ENCODE measurements at places on chromosomes 7 and 10. TPM values are rescaled to one million over a fixed set of nuclear protein-coding genes. Genes with fewer than 3 reads are reported as not detected.
A peak's percentile ranks its signal among the peaks of the same experiment; 100 is the strongest.

DNA sequence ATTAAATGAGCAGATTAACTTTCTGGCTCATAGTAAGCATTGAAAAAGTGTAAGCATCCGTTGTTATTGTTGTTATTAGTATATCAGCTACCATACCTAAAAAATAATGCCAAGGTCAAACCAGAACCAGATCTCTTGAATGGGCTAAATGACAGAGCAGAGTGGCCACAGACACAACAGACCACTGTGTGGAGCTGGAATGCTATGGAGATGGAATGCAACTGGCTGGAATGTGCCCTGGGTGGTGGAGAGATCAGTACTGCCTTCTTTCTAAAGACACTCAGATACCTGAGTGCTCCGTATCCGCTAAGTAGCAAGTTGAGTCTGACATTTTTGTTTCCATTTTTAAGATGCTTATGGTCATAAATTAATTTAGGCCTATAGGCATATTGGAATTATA, 20.5 kb upstream of the DNAJB12 start:
- H3K36me3 ChIP-seq, result no peaks in the 10 kb centered on the region
- no peak overlapping the region for H3K4me3 ChIP-seq
- no peaks in the 10 kb centered on the region for H3K4me1 ChIP-seq
- H3K27ac ChIP-seq, result no peak overlapping the region

DNA sequence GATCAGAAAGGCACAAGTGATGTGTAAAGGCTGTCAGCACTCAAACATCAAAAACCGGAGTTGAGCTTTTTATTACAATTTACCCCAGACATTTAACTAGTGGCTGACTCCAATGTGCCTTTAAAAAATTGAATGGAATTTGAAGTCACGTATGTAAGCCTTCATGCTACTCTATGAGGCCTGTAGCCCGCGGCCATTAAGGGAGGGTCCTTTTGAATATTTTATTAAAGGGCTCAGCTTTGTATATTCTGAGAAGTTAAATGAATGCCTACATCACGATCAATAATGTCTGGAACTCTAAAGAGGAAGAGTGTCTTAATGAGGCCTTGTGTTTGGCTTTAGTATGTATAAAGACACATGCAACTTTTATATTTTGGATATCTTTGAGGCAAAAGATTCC, 916.6 kb upstream of the CELF2 start:
- H3K27ac ChIP-seq, result no peak overlapping the region
- H3K4me3 ChIP-seq, result no peak overlapping the region
- no peak for DNase-seq

GRCh38 chr7:103119791-103120291, 29.1 kb downstream of the NAPEPLD start:
- H3K27me3 ChIP-seq, result no peaks in the 10 kb centered on the region
- H3K36me3 ChIP-seq, result no peaks in the 10 kb centered on the region
- H3K4me3 ChIP-seq, result no peak overlapping the region
- DNase-seq, result no peak
- no peaks in the 10 kb centered on the region for H3K4me1 ChIP-seq

GRCh38 chr7:12210179-12211053, 678 bp upstream of the TMEM106B start:
- H3K36me3 ChIP-seq, result peaks cover 9% of the 10 kb centered on the region
- peak overlapping the region; percentile 94 for H3K4me3 ChIP-seq
- H3K4me1 ChIP-seq, result peaks cover 6% of the 10 kb centered on the region
- H3K27ac ChIP-seq, result peak overlapping the region; percentile 96
- H3K27me3 ChIP-seq, result no peaks in the 10 kb centered on the region

DNA sequence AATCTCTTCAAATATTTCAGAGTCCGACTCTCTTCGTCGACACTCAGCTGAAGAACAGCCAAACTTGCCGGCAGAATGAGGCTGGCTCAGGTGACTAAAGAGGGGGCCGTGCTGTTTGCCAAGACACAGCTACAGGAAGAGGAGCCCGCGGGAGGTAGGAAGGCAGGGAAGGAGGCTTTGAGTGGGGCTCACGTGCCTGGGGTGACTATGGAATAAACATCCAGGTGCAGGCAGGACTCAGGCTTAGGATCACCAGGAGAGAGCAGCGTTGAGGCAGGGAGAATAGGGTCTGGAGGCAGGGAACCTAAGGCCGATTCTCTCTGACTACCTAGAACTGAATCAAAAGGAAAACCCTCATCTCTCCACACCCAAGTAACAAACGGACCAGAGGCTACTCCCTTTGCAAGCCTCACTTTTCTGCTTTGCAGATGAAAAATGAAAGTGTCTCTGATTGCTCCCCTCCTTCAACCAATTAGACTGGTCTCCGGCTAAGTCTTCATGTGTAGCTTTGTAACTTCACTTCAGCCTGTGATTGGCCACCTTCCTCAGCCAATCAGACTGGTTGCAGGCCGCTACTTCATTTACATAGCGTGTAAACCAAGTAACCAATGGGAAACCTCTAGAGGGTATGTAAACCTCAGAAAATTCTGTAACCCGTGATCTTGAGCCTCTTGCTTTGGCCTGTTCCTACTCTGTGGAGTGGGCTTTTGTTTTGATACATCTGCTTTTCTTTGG, 19.7 kb upstream of the BNIP3 start:
- no peaks in the 10 kb centered on the region for H3K36me3 ChIP-seq
- H3K4me1 ChIP-seq, result peaks cover 30% of the 10 kb centered on the region
- no peaks in the 10 kb centered on the region for H3K27me3 ChIP-seq
- H3K4me3 ChIP-seq, result no peak overlapping the region
- H3K27ac ChIP-seq, result no peak overlapping the region
- no peak for DNase-seq

GRCh38 chr10:10552948-10553347, 464.7 kb upstream of the CELF2 start:
- H3K36me3 ChIP-seq, result no peaks in the 10 kb centered on the region
- no peak for DNase-seq
- H3K27me3 ChIP-seq, result no peaks in the 10 kb centered on the region
- H3K4me1 ChIP-seq, result no peaks in the 10 kb centered on the region

DNA sequence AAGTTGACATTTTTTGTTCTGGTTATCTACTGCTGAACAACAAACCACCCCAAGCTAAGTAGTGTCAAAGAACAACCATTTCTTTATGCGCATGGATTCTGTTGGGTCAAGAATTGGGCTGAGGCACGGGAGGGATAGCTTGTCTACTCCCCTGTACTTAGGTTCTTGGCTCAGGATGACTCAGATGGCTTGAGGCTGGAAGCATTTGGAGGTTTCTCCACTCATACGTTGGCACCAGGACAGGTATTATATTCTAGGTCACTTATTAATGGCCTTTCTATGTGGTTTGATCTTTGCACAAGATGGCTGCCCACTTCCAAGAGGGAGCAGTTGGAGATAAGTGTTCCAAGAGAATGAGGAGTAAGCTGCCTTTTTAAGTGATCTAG, 11.8 kb upstream of the TFAM start:
- no peak overlapping the region for H3K4me3 ChIP-seq
- H3K27ac ChIP-seq, result no peak overlapping the region
- DNase-seq, result no peak
- no peaks in the 10 kb centered on the region for H3K4me1 ChIP-seq
- no peaks in the 10 kb centered on the region for H3K27me3 ChIP-seq

GRCh38 chr7:85183296-85183695, 3.6 kb downstream of the SEMA3D start:
- H3K4me3 ChIP-seq, result no peak overlapping the region
- no peak overlapping the region for H3K27ac ChIP-seq
- H3K4me1 ChIP-seq, result peaks cover 8% of the 10 kb centered on the region
- no peaks in the 10 kb centered on the region for H3K27me3 ChIP-seq

DNA sequence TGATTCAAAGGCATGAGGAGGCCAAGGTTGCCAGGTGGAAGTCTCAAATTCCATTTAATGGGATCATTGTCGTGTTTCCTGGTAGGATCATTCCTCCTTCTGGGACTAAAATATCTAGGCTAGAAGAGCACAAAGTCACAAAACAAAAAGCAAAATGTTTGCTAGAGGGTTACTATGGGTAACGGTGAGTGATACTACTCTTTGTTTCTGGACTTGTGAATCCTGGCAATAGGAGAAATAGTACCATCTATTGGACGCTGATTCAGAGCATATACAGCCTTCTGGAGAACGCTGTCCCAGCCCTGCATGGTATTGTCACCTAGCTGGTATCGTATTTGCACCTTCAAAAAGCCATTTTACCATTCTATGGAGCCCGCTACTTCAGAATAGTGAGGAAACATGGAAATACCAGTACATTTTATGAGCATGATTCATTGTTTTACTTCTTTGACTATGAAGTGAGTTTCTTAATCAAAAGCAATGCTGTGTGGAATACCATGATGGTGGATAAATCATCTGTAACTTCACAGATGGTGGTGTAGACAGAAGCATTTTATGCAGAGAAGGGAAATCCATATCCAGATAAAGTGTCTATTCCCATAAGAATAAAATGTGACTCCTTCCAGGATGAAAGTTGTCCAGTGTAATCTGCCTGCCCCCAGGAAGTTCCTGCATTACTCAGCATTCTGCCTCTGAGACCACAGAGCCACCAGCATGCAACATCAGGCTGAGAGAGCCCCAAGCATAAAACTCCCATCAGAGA, 361.0 kb downstream of the ETV1 start:
- H3K27me3 ChIP-seq, result no peaks in the 10 kb centered on the region
- H3K36me3 ChIP-seq, result no peaks in the 10 kb centered on the region
- DNase-seq, result no peak
- no peaks in the 10 kb centered on the region for H3K4me1 ChIP-seq
- no peak overlapping the region for H3K4me3 ChIP-seq
- no peak overlapping the region for H3K27ac ChIP-seq

GRCh38 chr7:11767148-11767547, 64.8 kb downstream of the THSD7A start:
- H3K36me3 ChIP-seq, result no peaks in the 10 kb centered on the region
- H3K4me3 ChIP-seq, result no peak overlapping the region
- DNase-seq, result no peak
- no peaks in the 10 kb centered on the region for H3K27me3 ChIP-seq

GRCh38 chr7:140649556-140650205, 9.1 kb upstream of the DENND2A start:
- peaks cover 17% of the 10 kb centered on the region for H3K4me1 ChIP-seq
- H3K36me3 ChIP-seq, result no peaks in the 10 kb centered on the region
- no peak overlapping the region for H3K4me3 ChIP-seq
- no peaks in the 10 kb centered on the region for H3K27me3 ChIP-seq
- no peak for DNase-seq

GRCh38 chr7:90111-91063, 102.0 kb upstream of the FAM20C start:
- no peak for DNase-seq
- peaks cover 71% of the 10 kb centered on the region for H3K4me1 ChIP-seq
- no peak overlapping the region for H3K4me3 ChIP-seq
- no peaks in the 10 kb centered on the region for H3K36me3 ChIP-seq
- H3K27me3 ChIP-seq, result no peaks in the 10 kb centered on the region
- H3K27ac ChIP-seq, result peak overlapping the region; percentile 35

GRCh38 chr7:117751775-117752174, 121.5 kb downstream of the CTTNBP2 start:
- H3K36me3 ChIP-seq, result peaks cover 4% of the 10 kb centered on the region
- DNase-seq, result no peak
- H3K27ac ChIP-seq, result no peak overlapping the region
- no peaks in the 10 kb centered on the region for H3K4me1 ChIP-seq
- no peak overlapping the region for H3K4me3 ChIP-seq

DNA sequence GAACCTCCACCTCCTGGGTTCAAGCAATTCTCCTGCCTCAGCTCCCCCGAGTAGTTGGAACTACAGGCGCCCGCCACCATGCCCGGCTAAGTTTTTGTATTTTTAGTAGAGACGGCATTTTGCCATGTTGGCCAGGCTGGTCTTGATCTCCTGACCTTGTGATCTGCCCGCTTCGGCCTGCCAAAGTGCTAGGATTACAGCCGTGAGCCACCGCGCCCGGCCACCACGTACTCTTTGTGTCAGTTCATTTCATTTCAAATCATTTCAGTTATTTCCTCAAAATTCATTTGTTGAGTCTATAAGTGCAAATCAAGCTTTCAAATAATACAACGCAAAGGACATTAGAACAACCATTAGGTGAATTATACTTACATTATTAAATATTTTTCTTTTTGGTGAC, 943.8 kb downstream of the TYW1 start:
- H3K4me1 ChIP-seq, result no peaks in the 10 kb centered on the region
- no peak overlapping the region for H3K4me3 ChIP-seq
- H3K27ac ChIP-seq, result no peak overlapping the region
- no peaks in the 10 kb centered on the region for H3K27me3 ChIP-seq

DNA sequence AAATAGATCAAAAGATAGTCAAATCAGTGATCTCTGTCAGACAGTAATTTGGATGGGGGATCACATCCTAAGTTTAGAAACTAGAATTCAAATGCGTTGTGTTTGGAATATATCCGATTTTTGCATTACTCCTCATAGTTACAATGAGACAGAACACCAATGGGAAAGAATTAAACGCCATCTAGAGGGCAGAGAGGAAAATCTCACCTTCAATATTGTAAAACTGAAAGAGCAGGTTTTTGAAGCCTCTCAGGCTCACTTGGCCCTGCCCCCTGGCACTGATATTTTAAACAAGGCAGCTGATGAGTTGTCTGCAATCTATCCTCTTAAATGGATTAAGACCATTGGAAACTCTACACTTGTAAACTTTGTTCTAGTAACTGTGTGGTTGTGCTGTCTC, 17.7 kb downstream of the FRG2B start:
- no peak overlapping the region for H3K27ac ChIP-seq
- no peaks in the 10 kb centered on the region for H3K27me3 ChIP-seq
- no peaks in the 10 kb centered on the region for H3K36me3 ChIP-seq

The KLF14 gene
- total RNA-seq, result under 0.01 TPM

The SLC26A5 gene
- not detected for total RNA-seq

The CPN1 gene
- not detected for total RNA-seq

The CALML3 gene
- total RNA-seq, result 196 TPM

Measured in esophagus squamous epithelium (tissue), 5 donors.